MG63 (cell line): ENCODE measurements at places on chromosomes 4 and X. TPM values are rescaled to one million over a fixed set of nuclear protein-coding genes. Genes with fewer than 3 reads are reported as not detected.

Gene SMIM10L2A
- 0.46 TPM in 1 of 2 replicates, not detected in the other for total RNA-seq

GRCh38 chr4:123676890-123677229 is 280.3 kb downstream of the SPRY1 start:
- DNase-seq = no peak

Gene NSG1
- total RNA-seq = not detected in 2 replicates

GRCh38 chr4:174505892-174506291 is 16.4 kb downstream of the HPGD start:
- DNase-seq = no peak

Gene AMBN
- total RNA-seq = not detected in 2 replicates

Gene THAP9
- total RNA-seq = 0.37 and 2.9 TPM in 2 replicates

Gene TLL1
- not detected in 2 replicates for total RNA-seq

DNA sequence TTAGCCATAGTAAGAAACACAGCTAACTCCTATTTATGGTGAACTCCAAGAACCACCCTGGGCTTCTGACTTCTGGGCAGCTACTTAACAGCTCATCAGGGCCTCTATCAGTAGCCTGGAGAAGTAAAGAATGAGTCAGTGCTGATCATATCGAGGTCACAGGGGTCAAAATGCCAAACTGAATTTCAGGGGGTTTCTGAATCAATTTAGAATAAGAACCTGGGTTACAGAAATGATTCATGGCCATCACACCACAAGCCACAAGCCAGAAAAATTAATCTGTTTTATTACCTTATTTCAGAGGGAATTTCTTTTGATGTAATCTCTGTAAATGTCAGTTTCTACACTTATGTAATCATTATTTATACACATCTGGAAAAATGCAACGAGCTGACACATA is 64.4 kb downstream of the CHST7 start:
- DNase-seq = peak; percentile 22

DNA sequence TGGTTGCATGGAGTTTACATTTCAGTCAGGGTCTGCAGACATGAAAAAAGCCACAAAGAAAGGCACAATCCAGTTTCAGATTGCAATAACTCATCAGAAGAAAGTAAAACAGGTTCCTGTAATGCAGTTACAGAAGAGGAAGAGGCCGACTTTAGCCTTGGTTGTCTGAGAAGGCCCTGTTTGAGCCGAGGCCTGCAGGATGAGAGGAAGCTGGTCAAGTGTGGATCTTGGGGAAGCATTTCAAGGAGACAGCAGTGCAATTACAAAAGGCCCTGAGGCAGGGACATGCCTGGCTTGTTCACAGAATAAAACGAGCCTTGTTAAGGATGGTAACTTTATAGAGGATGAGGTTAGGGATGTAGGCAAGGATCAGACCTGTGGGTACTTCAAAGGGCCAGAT is 62.4 kb downstream of the AFF2 start:
- DNase-seq = no peak

GRCh38 chr4:22435652-22436051 is 80.2 kb downstream of the ADGRA3 start:
- DNase-seq = no peak

Gene GRIA2
- total RNA-seq = not detected in 2 replicates

Gene IL9R
- total RNA-seq = not detected in 2 replicates

GRCh38 chr4:69196209-69196965 is 18.2 kb downstream of the UGT2B11 start:
- DNase-seq = no peak

DNA sequence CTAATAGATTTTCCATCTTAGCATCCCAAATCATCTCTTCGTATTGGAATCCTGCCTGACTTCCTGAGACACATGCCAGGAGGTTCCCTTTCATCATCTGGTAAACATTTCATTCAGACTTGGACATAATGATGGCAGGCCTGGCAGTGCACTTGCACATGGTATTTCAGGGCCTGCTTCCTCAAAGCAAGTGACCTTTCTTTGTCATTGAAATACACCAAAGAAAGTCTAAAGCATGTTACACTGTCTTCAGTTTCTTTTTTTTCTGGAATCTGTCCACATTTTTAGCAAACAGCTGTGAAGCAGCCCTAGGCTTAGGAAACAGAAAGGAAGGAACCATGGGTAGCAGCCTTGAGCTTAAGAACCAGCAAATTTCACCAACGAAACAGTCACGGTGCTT is 205.9 kb upstream of the VCX start:
- DNase-seq = no peak

DNA sequence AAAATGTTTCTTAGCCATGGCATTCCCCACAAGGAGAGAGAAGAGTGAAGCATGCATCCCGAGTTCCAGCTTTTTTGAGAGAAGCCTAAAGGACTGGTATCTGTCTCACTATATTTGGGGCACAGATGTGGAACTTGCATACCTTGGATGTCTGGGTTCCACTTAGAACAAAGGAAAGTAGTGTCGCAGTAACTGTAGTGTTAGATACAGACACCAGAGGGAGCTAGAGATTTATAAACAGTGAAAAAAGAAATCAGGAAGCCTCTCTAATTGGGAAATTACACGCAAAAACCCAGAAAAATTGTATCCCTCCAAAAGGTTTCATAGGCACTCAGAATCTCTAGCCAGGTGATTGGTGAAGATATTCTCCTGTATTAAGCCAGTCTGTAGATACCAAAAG is 34.4 kb downstream of the AGTR2 start:
- DNase-seq = no peak

DNA sequence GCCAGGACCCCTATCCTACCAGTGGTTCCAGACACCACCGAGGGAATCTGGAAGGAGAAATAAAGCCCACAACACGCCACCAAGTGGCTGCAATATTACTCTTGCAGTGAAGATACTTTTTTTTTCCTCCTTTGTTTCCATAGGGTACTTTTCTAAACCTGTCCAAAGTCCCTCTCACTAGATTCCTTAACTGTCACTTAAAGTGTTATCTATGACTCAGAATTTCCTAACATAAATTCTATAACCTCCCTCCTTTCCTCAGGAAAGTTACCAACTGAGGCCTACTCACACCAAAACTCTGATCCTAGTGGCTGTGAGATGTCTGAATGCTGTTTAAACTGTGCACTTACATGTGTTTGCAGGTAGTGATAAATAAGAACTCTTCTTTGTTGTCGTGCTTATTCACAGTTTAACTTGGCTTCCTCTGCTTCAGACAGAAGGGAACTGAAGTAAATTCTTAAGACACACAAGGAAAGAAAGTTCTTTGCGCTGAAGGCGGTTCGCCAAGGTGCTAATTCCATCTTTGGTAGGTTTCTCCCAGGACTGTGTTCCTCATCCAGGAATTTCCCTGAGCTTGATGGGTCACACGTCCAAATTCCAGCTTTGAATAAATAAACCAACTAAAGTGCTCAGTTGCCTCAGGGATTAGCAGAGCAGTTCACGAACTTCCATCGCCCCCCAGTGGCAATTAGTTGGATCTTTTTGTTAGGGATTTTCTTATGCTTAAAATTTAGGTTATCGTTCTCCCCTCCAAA is 10.7 kb upstream of the HCCS start:
- peak; percentile 39 for DNase-seq

DNA sequence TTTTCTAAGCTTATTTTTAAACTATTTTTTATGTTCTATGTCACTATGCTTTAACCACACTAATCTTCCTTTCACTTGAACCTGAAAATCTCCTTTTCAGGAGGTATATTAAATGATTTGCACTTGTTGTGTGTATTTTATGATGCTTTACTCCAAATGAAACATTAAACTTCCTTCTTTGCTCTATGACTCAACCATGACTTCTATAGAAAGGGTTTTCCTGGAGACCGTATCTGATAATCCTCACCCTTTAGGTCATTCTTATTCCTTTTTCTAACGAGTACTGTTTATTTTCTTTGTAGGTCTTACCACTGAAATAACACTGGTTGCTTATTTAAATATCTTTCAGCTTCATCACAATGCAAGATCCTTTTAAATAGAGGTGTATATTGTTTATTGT is 1163.2 kb downstream of the PCDH18 start:
- no peak for DNase-seq

DNA sequence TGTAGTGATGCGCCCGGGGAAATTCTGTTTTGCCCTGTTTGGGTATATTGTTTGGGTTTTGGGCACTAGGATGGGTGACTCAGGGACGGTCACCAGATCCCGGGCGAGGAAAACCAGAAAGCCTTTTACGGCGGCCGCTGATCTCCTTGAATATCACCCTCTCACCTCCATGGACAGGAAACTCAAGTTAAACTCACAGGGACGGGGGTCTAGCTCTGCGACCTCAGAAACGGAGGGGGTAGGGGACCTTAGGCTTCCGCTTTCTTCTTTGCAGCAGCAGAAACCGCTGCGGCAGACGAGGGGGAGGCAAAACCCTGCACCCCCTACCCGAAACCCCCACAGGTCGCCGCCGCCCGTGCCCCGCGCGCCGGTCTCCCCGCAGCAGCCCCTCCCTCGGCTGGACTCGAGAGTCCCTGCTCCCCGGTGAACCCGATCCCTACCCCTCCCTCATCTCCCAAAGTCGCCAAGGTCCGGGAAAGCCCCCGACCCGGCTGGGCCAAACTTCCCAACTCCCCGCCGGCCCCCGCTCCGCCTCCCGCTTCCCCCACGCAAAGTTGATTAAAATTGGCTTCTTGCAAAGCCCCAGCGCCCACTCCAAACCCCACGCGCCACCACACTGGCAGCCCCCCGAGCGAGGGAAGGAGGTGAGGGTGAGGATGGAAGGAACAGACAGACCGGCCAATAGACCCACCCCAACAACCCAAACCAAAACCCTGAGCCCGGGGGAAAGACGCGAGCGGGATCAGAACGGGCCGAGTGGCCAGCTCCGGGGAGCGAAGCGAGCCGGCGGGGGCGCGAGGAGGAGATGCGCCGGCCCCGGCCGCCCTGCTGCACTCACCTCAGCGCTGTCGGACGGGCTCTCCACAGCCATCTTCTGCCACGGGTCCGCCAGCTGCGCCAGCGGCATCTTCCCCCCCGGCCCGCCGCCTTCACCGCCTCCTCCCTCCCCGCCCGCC is 705 bp downstream of the RPS6KA3 start:
- peak; percentile 26 for DNase-seq

Gene CPLX1
- total RNA-seq = not detected in 2 replicates

DNA sequence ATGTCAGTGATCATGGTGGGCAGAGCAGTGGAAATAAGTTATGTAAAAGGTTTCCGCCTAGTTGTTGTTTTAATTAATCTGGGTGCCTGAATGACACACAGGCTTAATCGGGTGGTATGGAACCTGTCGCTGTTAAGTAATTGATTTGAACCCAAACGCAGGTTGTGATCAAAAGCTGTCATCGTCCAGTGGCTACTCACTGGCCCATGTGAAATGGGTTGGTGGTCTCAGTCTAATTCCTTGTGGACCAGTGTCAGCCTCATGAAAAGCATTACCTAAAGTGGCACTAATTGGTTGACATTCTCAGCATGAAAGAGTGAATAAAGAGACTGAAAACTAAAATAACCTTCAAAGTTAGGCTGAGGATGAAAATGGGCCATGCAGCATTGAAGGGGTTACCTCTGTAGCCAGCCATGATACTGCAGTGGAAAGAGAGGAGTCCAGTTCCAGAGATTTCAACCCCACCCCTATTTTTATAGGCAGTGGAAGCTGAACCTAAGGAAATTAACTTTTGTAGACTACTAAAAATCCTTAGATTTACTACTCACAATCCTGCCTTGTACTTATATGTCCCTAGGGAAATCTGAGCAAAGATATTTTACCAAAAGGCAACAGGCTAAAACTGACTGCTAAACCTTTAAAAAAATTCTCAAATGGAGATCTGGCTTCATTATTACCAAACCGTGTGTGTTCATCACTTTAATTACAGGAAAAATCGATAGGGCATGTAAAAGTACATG is 251.7 kb upstream of the TENM3 start:
- DNase-seq = no peak
